ENCODE measurements at places on chromosomes 11 and 22.

GRCh38 chr11:92687724-92688123, 281.7 kb upstream of the MTNR1B start:
- DNase-seq = no peak

GRCh38 chr11:126776119-126776518, 224.5 kb downstream of the KIRREL3 start:
- DNase-seq = no peak

DNA sequence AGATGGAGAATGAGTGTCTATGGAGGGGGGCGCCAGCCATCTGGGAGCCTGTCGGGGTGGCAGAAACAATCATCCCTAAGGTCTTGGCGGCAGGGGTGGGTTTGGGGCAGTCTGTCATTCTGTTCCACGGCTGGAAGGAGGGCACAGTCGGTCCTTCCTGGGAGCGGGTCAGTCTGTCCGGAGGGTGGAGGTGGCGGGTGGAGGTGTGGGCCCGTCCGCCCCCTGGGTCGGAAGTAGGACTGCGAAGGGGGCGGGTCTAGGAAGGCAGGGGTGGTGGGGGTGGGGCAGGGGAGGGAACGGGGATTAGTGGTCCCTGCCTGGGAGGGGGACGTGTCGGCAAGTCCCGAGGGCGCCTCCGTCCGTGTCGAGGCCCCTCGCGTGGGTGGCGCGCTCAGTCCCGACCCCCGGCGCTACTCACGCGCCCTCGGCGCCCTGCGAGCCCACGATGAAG, 461 bp downstream of the TBC1D10A start:
- DNase-seq = no peak

GRCh38 chr11:61645179-61645868, 34.9 kb upstream of the DAGLA start:
- no peak for DNase-seq

- DNase-seq = no peak
Measured at GRCh38 chr11:132680584-132680983, 851.7 kb downstream of the OPCML start.

DNA sequence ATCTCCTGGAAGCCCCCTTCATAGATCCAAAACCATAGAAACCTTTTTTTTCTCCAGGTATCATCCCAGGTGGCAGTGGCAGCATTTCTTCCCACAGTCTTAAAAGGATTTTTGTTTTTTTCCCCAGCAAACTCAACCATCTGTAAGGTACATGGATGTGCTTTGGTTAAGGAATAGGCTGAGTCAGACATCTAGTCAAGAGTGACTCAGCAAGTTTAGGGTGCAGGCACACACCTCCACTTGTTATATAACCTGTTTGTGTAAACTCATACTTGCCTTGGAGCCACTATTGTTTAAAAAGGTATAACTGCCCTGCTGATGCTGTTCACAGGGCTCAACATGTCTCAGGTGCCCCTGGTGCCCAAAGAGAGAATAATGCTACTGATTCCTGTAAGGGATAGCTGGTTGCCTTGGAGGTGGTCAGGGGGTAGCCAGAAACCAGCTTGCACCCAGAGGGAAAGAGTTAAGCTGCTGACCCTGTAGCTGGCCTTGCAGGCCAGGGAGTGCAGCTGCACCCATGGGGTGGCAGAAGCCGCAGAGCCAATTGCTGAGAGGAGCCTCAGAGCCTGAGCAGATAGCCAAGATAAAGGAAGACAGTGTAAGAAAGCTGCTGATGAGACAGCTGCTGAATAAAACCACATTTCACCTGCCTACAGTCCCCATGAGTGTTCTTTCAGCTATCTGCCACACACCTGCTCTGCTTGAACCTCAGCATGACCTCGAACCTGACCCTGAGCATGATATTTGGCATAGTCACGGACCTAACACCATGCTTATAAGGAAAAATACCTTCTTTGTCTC, 1726.1 kb upstream of the RAG2 start:
- no peak for DNase-seq
